ENCODE measurements at places on chromosomes 2 and 18.

GRCh38 chr2:11752906-11753305 lies 6.5 kb downstream of the LPIN1 start:
- DNase-seq, result no peak

GRCh38 chr2:237663517-237664110 lies 36.2 kb downstream of the LRRFIP1 start:
- no peak for DNase-seq

- peak; percentile 95 for DNase-seq
Measured at GRCh38 chr2:28360718-28361293, 31.9 kb upstream of the FOSL2 start.

- DNase-seq, result no peak
Measured at GRCh38 chr18:43158381-43158780, 42.9 kb upstream of the RIT2 start.

DNA sequence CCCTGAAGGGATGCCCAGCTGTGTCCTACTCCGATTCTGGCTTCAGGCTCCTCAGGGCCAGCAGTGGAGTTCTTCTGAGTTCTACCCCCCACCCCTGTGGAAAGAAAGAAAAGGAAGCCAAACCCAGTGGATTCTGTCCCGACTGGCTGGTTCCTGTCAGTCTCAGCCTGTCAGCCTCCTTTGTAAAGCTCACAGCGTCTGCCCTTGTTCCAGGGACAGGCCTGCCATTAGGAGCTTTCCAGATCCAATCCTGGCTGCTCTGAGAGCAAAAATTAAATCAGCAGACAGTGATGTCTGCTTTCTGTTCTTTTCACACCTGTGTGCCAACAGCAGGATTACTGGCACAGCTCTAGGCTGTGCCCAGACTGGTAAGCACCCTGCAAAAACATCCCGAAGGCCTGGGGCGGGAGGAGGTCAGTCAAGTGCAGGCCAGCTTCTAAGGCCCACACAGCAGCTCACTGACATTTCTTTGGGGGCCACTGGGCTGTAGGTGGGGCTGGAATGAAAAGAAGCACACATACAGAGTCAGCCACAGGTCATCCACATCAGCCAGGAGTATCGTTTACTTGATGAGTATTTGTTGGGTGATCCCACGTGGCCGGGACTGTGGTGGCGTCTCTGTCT lies 69.1 kb downstream of the EHD3 start:
- no peak for DNase-seq

- DNase-seq, result no peak
Measured at GRCh38 chr2:188327518-188328213, 36.0 kb downstream of the GULP1 start.

DNA sequence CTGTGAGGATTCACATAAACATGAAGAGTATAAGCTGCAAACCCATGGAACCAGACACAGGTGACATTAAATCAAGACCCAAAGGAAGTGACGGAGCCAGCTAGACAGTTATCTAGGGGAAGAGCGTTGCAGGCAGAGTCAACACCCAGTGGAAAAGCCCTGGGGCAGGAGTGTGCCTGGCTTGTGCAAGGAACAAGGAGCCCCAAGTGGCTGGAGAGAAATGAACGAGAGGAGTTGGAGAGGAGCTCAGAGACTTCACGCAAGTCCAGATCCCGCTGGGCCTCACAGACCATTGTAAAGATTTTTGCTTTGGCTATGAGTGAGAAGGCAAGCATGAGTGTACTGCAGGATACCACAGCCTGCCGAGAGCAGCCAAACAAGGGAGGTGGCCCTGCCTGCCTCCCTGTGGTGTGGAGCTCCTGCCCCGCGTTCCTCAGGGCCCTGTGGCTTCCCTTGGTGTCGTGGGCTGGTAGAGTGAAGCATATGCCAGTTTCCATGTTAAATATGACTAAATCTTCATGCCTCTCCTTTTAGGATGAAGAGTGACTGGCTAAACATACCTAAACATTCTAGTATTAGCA lies 88.2 kb downstream of the SP3 start:
- no peak for DNase-seq

Measured in RCC 7860 (cell line).